ENCODE measurements at places on chromosomes 2 and 18.

- DNase-seq: no peak
Measured at GRCh38 chr2:233691443-233692433, 952 bp upstream of the UGT1A6 start.

- no peak for DNase-seq
Measured at GRCh38 chr2:6927186-6927585, 10.0 kb downstream of the RNF144A start.

DNA sequence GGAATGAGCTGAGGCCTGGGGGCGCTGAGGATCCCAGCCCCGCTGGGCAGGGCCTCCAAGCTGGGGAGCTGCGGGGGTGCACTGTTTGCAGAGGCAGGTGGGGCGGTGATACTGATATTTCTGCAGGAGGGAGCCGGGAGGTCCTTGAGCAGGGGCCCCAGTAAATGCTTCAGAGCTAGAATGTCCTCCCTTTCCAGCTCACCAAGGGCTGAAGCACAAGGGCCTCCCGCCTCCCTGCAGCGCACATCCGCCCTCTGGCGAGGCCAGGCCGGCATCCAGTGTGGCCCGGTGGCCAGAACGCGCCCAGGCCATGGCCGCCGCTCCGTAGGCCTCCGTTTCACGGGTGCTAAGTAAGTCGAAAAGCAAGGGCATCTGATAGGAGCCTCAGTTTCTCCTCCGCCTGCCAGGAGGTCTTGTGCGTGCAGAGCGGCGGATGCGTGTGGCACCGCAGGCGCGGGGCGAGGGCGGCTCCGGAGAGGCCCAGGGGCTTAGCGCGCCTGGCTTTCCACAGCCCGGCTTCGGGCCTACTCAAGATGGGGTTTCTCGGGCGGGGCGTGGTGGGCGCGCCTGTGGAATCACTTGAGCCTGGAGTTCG is 29.5 kb upstream of the CHMP1B start:
- no peak for DNase-seq

- DNase-seq: no peak
Measured at GRCh38 chr2:85398426-85399182, 11.6 kb downstream of the CAPG start.

DNA sequence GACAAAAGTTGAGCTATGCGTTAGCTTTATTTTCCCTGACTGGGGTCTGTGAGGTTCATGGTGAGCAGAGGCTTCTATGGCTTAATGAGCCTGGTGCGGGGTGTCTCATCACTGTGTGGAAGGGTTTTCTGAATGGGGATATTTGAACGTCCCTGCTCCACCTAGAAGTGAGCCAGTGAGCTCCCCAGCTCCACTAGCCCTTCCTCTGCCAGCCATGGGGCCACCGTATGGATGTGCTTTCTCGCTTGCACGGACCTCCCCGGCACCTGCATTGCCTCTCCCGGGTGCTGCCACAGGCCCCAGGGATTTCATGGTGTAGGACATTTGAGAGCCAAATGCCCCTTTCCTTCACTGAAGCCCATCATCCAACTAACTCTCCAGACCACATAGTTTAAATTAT is 37.8 kb downstream of the CYP26B1 start:
- DNase-seq: no peak

GRCh38 chr2:121372082-121372481 is 87.1 kb upstream of the TFCP2L1 start:
- no peak for DNase-seq

- DNase-seq: no peak
Measured at GRCh38 chr18:55047546-55047945, 88.3 kb upstream of the CCDC68 start.

DNA sequence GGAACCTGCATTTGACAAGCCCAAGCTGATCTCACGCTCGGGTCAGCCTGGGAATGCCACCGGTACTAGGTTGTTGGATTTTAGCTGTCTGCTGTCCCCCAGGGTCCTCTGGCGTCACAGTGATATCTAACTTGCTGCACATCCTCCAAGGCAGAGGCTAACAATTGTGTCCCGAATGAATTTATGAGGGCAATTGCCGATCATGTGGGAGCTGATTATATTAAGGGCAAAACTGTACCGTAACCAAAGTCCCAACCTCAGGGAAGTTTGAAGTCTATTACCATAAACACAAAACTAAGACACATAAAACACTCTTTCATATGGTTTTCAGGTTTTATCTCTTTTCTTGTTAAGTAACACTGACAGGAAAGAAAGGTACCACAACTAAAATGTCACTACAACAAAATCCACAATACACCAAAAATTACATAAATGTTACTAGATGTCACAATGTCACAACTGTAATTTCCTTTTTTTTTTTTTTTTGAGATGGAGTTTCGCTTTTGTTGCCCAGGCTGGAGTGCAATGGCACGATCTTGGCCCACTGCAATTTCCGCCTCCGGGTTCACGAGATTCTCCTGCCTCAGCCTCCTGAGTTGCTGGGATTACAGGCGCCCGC is 6.7 kb downstream of the UXS1 start:
- no peak for DNase-seq

GRCh38 chr18:12287131-12287681 is 20.8 kb upstream of the TUBB6 start:
- DNase-seq: no peak

- DNase-seq: no peak
Measured at GRCh38 chr2:35963357-35963756, 392.2 kb upstream of the CRIM1 start.

- no peak for DNase-seq
Measured at GRCh38 chr18:52610451-52611115, 270.6 kb downstream of the DCC start.

DNA sequence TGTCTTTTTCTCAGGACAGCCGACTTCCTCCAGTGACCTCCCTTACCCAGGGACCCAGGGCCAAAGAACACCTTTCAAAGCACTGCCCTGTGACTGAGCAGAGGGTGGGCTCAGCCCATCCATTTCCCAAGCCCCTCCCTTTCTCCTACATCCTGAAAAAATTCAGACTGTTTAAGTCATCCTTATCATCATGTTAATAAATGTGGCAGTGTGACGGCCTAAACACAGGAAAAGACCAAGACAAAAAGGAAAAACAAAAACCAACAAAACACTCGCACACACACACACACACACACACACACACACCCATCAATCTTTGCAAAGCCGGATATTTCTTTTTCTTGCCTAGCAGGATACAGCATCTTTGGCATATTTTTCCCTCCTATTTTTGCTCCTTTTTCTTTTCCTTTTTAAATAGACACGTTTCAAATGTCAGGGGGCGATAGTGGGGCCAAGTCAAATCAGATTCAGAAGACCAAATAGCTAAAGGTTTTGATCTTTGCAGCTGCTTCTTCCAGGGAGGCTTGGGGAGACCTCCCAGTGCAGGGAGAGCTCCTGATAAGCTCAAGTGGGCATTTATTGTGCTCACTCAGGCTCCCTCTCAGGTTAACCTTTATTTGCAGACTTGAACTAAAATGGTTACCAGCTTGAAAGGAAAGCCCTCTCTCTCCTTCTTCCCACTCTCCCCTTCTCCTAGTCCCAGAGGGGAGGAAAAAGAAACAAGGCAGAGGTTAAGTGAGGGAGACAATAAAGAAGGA is 39.5 kb upstream of the NRP2 start:
- no peak for DNase-seq

GRCh38 chr2:29612568-29612967 is 308.8 kb downstream of the ALK start:
- no peak for DNase-seq

- DNase-seq: no peak
Measured at GRCh38 chr2:120472891-120473309, 127.0 kb downstream of the INHBB start.

DNA sequence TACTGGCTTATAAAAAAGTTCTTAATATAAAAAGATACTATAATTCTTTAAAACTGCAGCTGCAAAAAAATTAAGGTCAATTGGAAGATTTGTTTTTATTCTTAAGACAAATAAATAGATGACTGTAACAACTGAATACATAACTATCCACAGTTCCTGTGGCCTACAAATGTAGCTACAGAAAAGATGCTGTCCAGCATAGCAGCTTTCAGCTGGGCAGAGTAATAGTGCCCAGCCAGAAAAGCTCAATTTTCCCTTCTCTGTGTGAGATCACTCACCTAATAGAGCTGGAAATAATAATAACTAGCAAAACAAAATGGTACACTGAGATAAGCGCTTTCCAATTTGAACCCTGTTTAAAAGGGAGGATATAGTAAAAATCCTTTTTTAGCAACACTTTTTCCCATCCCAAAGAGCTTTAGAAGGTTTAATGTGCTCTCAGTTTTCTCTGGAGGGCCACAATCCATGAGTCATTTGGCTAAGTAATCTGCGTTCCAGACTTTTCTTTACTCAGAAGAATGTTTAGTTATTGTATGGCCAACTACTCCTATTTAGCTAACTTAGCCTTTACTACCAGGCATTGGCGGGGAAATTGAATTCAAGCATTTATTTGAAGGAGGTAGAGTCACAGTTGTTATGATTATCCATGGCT is 158.1 kb upstream of the SLC39A10 start:
- no peak for DNase-seq

DNA sequence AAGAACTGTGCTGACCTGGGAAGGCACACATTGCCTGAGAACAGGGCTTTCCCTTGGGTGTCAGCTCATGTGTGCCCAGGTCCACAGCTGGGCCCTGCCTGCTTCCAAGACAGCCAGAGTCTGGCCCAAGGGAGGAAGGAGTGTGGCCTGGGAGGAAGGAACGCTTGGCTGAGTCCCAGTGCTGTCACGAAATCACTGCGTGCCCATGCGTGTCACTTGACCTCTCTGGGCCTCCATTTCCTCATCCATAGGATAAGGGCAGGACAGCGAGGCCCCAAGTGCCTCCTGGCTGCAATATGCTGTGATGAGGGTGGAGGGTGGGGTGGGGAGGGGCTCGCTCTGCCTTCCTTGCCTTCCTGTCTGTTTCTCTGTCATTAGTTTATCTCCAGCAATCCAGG is 642 bp upstream of the KCNK3 start:
- DNase-seq: no peak

DNA sequence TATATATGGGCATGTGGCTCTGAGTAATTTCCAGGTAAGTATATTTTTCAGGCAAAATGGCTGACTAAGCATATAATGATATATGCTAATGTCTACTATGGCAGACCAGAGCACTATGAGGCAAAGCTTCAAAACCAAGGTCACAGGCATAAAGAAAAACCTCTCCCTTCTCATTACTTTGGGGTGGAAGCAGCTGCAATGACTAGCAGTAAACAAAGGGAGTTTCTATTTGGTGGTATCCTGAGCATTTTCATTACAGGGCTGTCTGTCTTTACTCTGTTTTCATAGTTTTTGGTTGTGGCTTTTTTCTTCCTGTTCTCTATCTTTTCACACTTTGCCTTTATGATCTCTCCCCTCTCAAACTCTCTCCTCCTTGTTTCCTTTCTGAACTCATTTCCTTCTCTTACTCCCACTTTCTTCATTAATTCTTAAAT is 15.6 kb downstream of the PDE6D start:
- no peak for DNase-seq

DNA sequence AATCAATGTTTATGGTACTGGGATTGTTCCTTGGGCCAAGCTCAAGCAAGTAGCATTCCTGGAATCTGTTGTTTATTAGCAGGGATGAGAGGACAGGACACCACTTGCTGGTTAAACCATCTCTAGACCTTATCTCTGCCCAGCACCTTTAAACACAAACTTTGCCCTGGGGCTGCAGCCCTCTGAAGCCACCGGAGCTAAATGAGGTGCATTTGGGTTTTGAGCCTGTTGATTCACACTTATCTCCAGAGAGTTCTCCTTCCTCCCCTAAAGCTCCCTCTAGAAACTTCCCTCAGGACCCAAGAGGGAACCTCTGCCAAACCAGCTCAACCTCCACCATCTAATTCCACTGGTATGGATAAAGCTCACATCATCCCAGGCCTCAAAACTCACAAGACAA is 94.8 kb upstream of the EPAS1 start:
- DNase-seq: no peak

DNA sequence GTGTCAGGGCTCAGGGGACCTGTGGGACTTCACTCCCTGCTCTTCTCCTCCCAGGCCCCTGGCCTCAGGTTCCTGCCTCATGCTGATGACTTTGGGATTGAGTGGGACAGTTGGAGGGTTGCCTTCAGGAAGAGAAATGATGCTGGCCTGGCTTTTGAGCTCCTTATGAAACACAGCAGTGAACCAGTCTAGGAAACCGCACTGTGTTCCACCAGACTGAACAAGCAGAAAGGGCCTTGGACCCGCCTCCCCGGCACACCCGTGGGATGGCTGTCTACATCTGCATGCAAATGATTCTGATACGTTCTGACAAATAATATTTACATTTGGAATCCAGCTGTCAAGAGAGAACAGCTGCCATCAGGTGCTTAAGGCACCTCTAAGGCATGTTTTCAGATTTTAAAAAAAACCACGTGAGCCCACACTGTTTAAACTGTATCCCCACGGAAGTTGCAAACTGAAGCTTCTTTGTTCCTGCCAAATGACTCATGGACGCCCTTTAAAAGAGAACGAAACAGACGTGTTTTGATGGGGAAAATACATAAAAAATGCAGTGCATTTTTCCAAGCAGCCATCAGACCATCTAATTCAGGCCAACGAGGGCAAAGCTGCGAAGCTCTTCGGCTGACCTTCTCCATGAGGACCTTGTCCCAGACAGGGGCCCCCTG is 27.6 kb upstream of the ASAP2 start:
- DNase-seq: no peak

DNA sequence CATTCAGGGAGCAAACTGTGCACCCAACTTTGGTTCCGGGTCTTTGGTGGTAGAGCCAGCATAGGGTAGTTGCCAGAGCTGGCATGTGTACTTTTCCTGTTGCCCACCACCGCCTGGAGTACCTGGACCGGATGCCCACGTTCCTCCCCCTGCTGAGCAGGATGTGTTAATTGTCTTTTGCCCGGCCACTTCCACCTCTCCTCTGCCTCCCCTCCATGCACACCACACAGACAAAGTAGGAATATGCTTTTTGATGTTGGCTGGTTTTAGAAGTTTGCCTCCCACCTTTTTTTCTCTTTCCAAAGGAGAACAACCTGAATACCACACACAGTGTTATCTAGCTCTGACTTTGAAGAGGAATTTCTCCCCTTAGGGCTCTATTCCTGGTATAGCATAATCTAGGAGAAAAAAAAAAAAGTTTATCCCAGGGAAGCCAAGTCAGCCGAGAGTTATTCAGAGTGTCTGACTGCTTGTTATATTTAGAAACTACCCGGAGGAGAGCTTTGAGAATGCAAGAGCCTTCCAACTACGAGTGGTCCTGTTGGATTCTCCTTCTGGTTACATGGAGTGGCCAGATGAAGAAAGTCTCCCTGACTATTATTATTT is 111.9 kb downstream of the SETBP1 start:
- DNase-seq: no peak

DNA sequence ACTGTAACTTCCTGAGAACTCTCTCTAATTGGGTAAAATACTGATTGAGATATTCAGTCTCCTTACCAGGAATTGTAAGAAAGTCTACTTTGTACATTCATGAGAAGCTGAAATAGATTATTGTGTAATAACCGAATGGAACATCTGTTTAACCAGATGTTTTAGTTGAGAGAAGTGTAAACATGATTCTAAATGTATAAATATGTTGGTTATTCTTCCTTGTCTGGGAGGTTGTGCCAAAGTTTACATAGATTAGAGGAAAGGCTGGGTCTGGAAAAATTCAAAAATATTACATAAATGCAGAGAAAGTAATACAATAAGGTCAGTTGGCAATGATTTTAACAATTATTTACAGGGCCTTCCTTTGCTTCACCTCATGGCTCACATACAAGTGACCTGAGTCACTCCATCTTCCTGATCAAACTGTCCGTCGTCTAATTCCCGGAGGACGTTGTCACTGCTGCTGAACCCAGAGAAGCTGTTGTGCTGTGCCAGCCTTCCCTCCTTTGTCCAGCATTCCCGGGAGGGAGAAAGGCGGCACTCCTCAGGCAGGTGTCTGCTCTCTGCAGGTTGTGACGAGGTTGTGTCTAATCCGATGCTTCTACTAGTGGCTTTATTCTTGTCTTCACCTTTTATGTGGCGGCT is 55.9 kb downstream of the MOB4 start:
- DNase-seq: no peak
